Colonic mucosa (tissue), 4 donors: ENCODE measurements at places on chromosomes 13 and 19.

- H3K4me1 ChIP-seq = peaks cover 10% of the 10 kb centered on the region
- H3K4me3 ChIP-seq = peak overlapping the region; percentile 48
- no peaks in the 10 kb centered on the region for H3K36me3 ChIP-seq
- no peaks in the 10 kb centered on the region for H3K27me3 ChIP-seq
- peak; percentile 63 for DNase-seq
- H3K27ac ChIP-seq = peak overlapping the region; percentile 86
These were observed 11.0 kb upstream of the JUND start for GRCh38 chr19:18292462-18292809.

GRCh38 chr13:25677956-25678355, 306.2 kb downstream of the ATP8A2 start:
- H3K4me1 ChIP-seq = no peaks in the 10 kb centered on the region
- no peak overlapping the region for H3K4me3 ChIP-seq
- no peak for DNase-seq

GRCh38 chr19:33390101-33390907, 16.8 kb downstream of the CEBPG start:
- peak; percentile 70 for DNase-seq
- no peaks in the 10 kb centered on the region for H3K36me3 ChIP-seq
- H3K27me3 ChIP-seq = no peaks in the 10 kb centered on the region
- no peak overlapping the region for H3K4me3 ChIP-seq

DNA sequence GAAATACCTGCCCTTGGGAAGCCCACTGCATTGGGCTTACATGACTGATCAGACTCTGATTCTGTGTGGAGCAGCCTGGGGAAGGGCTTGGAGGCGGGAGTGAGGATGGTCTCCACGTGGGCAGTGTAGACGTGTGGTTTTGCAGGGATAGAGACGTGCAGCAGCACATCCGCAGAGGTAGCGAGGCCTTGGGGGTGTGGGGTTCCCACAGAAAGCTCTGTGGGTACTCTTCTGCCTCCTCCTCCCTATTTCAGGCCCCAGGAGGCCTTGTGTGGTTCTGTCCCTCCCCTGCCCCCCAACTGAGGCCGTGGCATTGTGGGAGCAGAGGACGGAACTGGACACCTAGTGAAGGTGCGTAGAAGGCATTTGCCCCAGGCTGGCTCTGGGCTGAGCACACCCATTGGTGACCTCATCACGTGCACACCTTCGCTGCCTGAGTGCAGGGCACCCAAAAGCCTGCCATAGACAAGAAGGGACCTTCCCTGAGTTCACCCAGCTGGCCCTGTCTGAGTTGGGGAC, 28.9 kb downstream of the PPP1R37 start:
- H3K27ac ChIP-seq = no peak overlapping the region
- no peak overlapping the region for H3K4me3 ChIP-seq
- no peaks in the 10 kb centered on the region for H3K27me3 ChIP-seq
- H3K36me3 ChIP-seq = no peaks in the 10 kb centered on the region
- DNase-seq = no peak
- H3K4me1 ChIP-seq = peaks cover 8% of the 10 kb centered on the region

- no peaks in the 10 kb centered on the region for H3K27me3 ChIP-seq
- no peaks in the 10 kb centered on the region for H3K36me3 ChIP-seq
- H3K4me3 ChIP-seq = no peak overlapping the region
- no peak for DNase-seq
- no peaks in the 10 kb centered on the region for H3K4me1 ChIP-seq
These were observed 31.0 kb downstream of the C2CD4C start for GRCh38 chr19:377801-378581.

GRCh38 chr13:66618702-66619101, 611.4 kb downstream of the PCDH9 start:
- H3K4me1 ChIP-seq = no peaks in the 10 kb centered on the region
- H3K36me3 ChIP-seq = no peaks in the 10 kb centered on the region

GRCh38 chr13:81929988-81930387, 1589.1 kb upstream of the SPRY2 start:
- no peak for DNase-seq
- no peaks in the 10 kb centered on the region for H3K36me3 ChIP-seq
- H3K4me1 ChIP-seq = no peaks in the 10 kb centered on the region
- no peak overlapping the region for H3K27ac ChIP-seq

DNA sequence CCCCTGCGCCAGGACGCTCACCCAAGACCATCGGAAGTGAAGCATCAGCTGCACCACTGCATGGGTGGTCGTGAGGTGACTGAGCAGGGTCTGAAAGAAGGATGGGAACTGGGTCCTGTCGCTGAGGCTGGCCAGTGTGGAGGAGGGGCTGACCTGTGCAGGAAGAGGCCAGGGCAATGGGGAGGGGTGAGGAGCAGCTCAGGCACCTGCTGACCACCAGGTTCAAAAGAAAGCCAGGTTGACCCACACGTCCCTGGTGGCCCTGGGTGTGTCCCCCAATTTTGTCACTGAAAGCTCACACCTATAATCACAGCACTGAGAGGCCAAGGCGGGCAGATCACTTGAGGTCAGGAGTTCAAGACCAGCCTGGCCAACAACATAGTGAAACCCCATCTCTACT, 13.7 kb upstream of the ZSCAN1 start:
- H3K4me1 ChIP-seq = no peaks in the 10 kb centered on the region
- DNase-seq = no peak
- H3K27me3 ChIP-seq = no peaks in the 10 kb centered on the region
- no peaks in the 10 kb centered on the region for H3K36me3 ChIP-seq
- H3K27ac ChIP-seq = no peak overlapping the region
- H3K4me3 ChIP-seq = no peak overlapping the region

DNA sequence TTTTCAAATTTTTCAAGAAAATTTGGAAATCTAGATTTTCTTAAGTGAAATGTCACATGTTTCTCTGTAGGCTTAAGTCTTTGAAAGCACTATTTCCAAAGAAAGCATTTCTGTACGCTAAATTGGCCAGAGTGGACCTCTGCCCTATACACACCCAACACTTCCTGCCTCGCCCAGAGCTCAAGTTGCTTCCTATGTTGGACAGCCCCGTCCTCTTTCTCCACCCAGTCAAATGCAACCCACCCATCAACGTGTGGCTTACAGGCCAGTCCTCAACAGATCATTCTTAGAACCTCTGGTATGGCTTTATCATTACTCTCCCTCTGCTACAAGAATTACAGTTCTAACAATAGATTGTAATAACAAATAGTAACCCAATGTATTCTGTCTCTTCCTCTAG, 24.2 kb downstream of the KLF12 start:
- no peaks in the 10 kb centered on the region for H3K36me3 ChIP-seq
- peak; percentile 45 for DNase-seq
- no peak overlapping the region for H3K4me3 ChIP-seq
- H3K4me1 ChIP-seq = no peaks in the 10 kb centered on the region

DNA sequence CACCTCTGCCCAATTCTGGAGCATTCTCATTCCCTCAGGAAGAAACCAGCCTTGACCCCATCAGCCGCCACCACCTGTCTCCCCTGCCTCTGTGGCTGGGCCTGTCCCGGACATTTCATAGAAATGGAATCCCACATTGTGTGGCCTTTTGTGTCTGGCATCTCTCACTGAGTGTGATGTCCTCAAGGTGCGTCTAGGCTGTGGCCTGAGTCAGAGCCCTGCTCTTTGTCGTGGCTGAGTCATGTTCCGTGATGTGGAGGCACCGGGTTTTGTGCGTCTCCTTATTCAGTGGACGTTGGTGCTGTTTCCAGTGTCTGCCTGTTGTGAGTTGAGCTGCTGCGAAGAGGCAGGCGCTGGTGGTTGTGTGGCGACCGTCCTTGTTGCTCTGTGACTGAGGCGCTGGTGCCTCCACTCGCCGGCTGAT, 3.5 kb downstream of the FZR1 start:
- H3K4me1 ChIP-seq = peaks cover 5% of the 10 kb centered on the region
- DNase-seq = no peak
- no peaks in the 10 kb centered on the region for H3K36me3 ChIP-seq
- no peak overlapping the region for H3K27ac ChIP-seq
- no peak overlapping the region for H3K4me3 ChIP-seq
- no peaks in the 10 kb centered on the region for H3K27me3 ChIP-seq

GRCh38 chr13:66853564-66853963, 376.6 kb downstream of the PCDH9 start:
- no peaks in the 10 kb centered on the region for H3K36me3 ChIP-seq
- DNase-seq = no peak
- no peaks in the 10 kb centered on the region for H3K27me3 ChIP-seq

DNA sequence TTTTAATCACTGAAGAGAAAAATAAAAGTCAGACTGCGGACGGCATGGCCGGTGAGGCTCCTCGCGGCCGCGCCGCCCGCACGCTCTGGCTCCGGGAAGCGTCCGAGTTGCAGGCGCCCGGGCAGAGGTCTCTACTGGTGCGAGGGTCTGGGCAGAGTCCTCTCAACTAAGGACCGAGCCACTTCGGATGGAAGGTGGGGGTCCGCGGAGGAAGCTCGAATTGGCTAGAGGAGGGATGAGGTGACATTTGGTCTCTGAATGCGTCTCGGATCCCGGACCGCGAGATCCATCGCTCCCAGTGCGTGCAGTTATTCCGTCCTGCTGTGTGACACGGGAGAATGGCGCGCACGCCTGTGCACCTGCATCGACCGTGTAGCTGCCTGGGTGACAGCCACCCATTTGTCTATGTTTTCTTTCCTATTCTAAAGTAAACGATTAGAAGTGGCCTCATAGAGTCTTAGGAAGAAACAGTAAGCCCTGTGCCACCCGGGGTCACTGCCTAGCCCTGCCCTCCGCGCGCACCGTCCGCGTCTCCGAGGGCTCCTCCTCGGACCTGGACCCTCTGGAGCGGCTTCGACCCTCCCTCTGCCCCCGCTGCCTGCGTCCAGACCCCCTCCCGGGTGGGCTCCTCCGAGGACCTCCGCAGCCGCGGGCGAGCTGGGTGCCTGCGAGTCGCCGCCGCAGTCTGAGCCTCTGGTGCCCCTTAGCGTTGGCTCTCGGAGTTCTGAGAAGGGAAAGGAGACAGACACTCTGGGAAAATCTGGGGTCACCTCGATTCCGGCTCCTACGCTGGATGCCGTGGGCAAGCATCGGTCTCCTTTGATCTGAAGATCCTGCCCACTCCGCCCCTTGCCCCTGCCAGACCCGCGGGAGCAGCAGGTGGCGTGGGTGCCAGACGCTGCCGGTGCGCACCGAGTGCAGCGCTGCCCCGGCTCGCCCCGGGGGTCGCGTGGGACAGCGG, 347.4 kb downstream of the LIG4 start:
- peak overlapping the region; percentile 9 for H3K4me3 ChIP-seq
- no peaks in the 10 kb centered on the region for H3K4me1 ChIP-seq
- H3K36me3 ChIP-seq = no peaks in the 10 kb centered on the region
- H3K27me3 ChIP-seq = peaks cover 25% of the 10 kb centered on the region
- H3K27ac ChIP-seq = no peak overlapping the region
- DNase-seq = no peak

- H3K4me3 ChIP-seq = no peak overlapping the region
- H3K36me3 ChIP-seq = no peaks in the 10 kb centered on the region
- no peaks in the 10 kb centered on the region for H3K4me1 ChIP-seq
- no peak for DNase-seq
- no peaks in the 10 kb centered on the region for H3K27me3 ChIP-seq
These were observed 206.0 kb downstream of the FGF14 start for GRCh38 chr13:102195566-102196462.

GRCh38 chr13:104597546-104598180, 1531.4 kb upstream of the SLC10A2 start:
- H3K4me3 ChIP-seq = no peak overlapping the region
- no peaks in the 10 kb centered on the region for H3K27me3 ChIP-seq
- no peaks in the 10 kb centered on the region for H3K36me3 ChIP-seq
- H3K4me1 ChIP-seq = no peaks in the 10 kb centered on the region

DNA sequence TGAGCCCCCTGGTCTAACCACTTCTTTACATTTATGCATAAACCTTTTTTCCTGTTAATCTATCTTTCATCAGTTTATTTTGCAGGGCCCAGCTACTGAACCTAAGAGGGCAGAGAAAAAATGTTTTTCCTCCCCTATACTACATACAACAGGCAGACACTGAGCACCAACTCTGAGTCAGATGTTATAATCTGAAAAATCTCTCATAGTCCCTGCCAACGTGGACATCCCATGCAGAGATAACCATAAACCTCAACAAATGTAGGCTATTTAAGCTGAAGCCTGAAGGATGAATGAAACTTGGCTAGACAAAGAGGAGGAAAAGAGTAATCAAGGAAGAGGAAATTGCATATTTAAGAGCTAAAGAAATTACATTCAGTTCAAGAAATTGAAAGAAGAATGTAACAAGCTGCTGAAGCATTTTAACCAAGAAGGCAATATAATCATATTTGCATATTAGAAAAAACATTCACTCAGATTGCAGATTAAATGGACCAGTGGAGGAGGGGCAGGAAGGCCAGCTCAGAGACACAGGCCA, 2.6 kb downstream of the NEK3 start:
- H3K27ac ChIP-seq = peak overlapping the region; percentile 45
- no peak overlapping the region for H3K4me3 ChIP-seq
- no peak for DNase-seq
- no peaks in the 10 kb centered on the region for H3K27me3 ChIP-seq
- peaks cover 11% of the 10 kb centered on the region for H3K4me1 ChIP-seq
- no peaks in the 10 kb centered on the region for H3K36me3 ChIP-seq

DNA sequence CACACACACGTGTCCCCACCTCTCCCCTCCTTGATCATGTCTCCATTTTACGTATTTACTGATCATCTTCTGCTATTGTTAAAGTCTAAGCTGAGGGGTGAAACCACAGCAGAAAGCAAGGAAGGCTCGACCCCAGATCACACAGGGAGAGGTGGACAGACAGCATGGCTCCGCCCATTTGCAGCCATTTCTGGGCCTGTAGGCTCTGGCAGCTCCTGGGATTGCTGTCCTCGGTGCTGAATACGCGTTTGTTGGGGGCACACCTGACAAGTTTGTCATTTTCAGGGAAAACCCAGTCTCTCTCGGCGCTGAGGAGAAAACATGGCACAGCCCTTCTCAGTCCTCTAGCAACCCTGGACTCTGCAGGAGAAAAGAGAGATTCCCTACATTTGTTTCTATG, 8.0 kb downstream of the TMEM86B start:
- H3K36me3 ChIP-seq = no peaks in the 10 kb centered on the region
- DNase-seq = no peak
- H3K4me1 ChIP-seq = no peaks in the 10 kb centered on the region
- no peak overlapping the region for H3K4me3 ChIP-seq

GRCh38 chr13:64538711-64539110, 2691.4 kb downstream of the PCDH9 start:
- no peaks in the 10 kb centered on the region for H3K4me1 ChIP-seq
- DNase-seq = no peak
- H3K36me3 ChIP-seq = no peaks in the 10 kb centered on the region

GRCh38 chr13:19184176-19184575, 2.6 kb upstream of the TUBA3C start:
- no peaks in the 10 kb centered on the region for H3K36me3 ChIP-seq
- H3K27ac ChIP-seq = no peak overlapping the region
- H3K4me1 ChIP-seq = no peaks in the 10 kb centered on the region
- DNase-seq = no peak

- no peaks in the 10 kb centered on the region for H3K27me3 ChIP-seq
- H3K27ac ChIP-seq = no peak overlapping the region
- H3K36me3 ChIP-seq = no peaks in the 10 kb centered on the region
- DNase-seq = no peak
These were observed 40.0 kb upstream of the TPP2 start for GRCh38 chr13:102556806-102557205.

- no peaks in the 10 kb centered on the region for H3K36me3 ChIP-seq
- H3K4me1 ChIP-seq = no peaks in the 10 kb centered on the region
- H3K27ac ChIP-seq = no peak overlapping the region
These were observed 169.5 kb upstream of the UFM1 start for GRCh38 chr13:38180126-38180525.
